ENCODE measurements at places on chromosomes 16 and 17.

- no peaks in the 10 kb centered on the region for H3K27me3 ChIP-seq
- peak; percentile 18 for DNase-seq
- no peak overlapping the region for H3K27ac ChIP-seq
- H3K4me3 ChIP-seq: no peak overlapping the region
- H3K36me3 ChIP-seq: no peaks in the 10 kb centered on the region
- no peaks in the 10 kb centered on the region for H3K4me1 ChIP-seq
Measured at GRCh38 chr16:6957681-6958080, 375.0 kb upstream of the RBFOX1 start.

- no peak for DNase-seq
- H3K4me3 ChIP-seq: peak within 1 kb of the TSS; percentile 79
- H3K27me3 ChIP-seq: no peaks in the 10 kb centered on the region
- H3K36me3 ChIP-seq: peaks cover 49% of the 10 kb centered on the region
- peak within 1 kb of the TSS; percentile 87 for H3K27ac ChIP-seq
- peaks cover 21% of the 10 kb centered on the region for H3K4me1 ChIP-seq
Measured at GRCh38 chr16:29806099-29806579, at the start of gene MAZ. Gene MAZ (plus strand): TSS chr16:29806529. CDS start chr16:29806702, 173 bp downstream.

GRCh38 chr16:4214215-4214621 is 27.7 kb downstream of the SRL start:
- H3K4me3 ChIP-seq: no peak overlapping the region
- no peaks in the 10 kb centered on the region for H3K36me3 ChIP-seq
- DNase-seq: peak; percentile 53
- H3K27ac ChIP-seq: no peak overlapping the region

DNA sequence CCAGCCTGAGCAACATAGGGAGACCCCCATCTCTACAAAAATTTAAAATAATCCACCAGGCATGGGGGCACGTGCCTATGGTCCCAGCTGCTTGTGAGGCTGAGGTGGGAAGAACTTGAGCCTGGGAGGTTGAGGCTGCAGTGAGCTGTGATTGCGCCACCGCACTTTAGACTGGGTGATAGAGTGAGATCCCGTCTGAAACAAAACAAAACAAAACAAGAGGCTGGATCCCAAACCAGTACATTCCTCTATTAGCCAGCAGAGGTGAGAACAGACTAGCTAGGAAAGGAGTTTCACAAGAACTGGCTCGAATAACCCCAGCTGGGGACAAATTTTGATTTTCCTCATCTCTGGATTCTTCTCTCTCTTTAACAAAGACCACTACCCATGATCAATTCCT is 366.7 kb upstream of the ZFHX3 start:
- H3K4me3 ChIP-seq: no peak overlapping the region
- H3K27ac ChIP-seq: no peak overlapping the region
- peak; percentile 2 for DNase-seq
- peaks cover 3% of the 10 kb centered on the region for H3K4me1 ChIP-seq
- H3K27me3 ChIP-seq: no peaks in the 10 kb centered on the region
- H3K36me3 ChIP-seq: no peaks in the 10 kb centered on the region

DNA sequence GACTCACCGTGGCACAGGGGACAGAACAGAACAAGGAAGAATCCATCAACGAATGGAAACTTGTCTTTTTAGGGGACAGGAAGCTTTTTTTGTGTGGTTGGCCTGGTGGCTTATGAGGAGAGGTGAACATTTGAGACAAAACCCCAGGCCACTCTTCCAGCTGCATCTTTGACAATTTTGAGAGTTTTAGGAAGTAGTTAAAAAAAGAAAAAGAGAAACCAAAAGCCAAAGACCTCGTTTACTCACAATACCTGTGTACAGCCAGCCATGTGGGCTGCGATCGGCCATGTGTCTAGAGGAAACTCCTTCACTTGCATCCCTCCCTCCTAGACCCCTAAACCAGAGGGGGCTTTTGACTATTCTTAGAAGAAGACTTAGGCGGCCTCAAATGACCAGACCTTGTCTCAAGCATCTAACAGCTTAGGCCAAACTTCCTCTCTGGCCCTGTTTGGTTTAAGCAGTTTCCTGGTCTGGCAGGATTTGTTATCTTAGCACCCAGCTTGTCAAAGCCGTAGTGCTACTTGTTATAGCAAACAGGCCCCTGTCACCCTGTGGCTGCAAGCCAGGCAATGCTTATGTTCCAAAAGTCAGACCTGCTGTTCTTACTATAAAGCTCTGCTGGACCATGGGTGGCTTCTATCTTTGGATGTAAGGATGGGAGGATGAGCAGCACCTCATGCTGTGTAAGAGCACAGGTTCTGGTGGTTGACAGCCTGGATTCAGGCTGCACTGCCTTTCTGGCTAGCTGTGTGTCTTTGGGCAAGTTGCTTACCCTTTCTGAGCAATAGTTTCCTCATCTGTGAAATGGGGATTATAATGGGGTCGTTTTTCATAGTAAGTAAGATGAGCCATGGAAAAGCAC is 17.7 kb downstream of the KSR1 start:
- DNase-seq: no peak
- H3K4me1 ChIP-seq: peaks cover 26% of the 10 kb centered on the region
- H3K27ac ChIP-seq: no peak overlapping the region
- no peak overlapping the region for H3K4me3 ChIP-seq
- H3K36me3 ChIP-seq: no peaks in the 10 kb centered on the region

DNA sequence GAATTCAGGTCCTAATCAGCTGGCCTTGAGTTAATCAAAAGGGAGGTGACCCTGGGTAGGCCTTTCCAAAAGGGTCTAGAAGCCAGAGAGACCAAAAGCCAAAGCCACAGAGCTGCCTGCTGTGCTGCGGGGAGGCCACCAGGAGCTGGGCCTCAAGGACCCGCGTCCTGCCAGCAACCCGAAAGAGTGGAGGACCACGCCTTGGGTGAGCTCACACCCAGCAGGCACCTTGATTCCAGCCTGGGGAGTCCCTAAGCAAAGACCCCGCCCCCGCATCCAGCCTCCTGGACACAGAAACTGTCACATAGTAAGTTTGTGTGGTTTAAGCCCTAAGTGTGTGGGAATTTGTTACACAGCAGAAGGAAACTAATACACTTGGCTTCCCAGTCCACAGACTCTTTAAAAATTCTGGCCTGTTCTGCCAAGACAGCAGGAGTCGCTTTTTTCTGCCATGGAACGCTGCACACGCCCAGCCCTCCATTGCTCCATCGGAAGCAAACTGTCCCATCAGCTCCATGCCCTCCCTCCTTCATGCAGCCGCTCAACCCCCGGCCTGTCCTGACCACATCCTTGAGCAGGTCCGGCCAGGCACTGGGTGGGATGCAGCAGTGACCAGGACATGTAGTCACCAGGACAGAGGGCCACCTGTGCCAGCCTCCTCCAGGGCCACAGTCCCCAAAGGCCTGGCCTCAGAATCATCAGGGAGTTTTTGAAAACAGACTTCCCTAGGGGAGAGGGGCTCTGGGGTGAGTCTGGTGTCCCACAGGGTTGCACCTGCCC is 20.9 kb upstream of the RASD1 start:
- H3K4me3 ChIP-seq: no peak overlapping the region
- H3K36me3 ChIP-seq: no peaks in the 10 kb centered on the region
- H3K4me1 ChIP-seq: peaks cover 3% of the 10 kb centered on the region
- no peak overlapping the region for H3K27ac ChIP-seq

DNA sequence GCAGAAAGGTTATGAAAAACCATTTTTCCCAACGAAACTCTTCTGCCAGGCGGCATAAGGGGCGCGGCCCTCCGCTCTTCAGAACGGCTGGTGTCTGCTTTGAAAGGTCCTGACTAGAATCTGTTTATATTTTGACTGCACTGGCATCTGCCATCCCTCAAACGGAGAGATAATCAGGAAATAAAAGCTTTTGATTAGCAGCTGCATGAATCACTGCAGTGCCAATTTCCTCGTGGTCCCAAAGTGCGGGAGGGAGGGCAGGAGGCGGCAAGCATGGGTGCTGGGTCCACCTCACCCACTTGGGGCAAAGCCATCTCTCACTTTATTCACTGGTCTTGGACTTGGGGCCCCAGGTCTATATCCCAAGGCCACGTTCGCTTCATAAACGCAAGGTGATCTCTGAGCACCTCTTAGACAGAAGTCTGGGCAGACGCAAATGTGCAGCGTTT is 49.7 kb downstream of the TBC1D16 start:
- H3K27ac ChIP-seq: no peak overlapping the region
- no peak for DNase-seq
- peaks cover 25% of the 10 kb centered on the region for H3K4me1 ChIP-seq
- no peak overlapping the region for H3K4me3 ChIP-seq
- no peaks in the 10 kb centered on the region for H3K36me3 ChIP-seq

DNA sequence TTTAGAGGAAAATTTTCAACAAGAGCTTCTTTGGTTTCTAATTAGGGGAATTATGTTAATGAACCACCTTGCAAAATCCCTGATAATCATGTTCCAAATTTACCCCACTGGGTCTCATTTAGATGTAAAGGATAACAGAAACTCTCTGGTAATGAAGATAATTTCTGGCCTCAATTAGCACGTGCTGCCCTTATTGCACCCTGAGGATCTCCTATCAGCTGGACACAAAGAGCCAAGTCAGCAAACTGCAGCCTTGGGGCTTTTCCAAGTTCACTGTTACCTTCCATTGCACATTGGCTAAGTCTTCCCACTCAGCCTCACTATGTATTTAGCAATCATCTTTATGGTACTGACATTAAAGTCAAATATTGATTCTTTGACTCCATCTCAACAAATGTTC is 78.1 kb downstream of the GP2 start:
- H3K4me1 ChIP-seq: no peaks in the 10 kb centered on the region
- DNase-seq: no peak
- no peak overlapping the region for H3K4me3 ChIP-seq
- no peaks in the 10 kb centered on the region for H3K27me3 ChIP-seq
- no peaks in the 10 kb centered on the region for H3K36me3 ChIP-seq

DNA sequence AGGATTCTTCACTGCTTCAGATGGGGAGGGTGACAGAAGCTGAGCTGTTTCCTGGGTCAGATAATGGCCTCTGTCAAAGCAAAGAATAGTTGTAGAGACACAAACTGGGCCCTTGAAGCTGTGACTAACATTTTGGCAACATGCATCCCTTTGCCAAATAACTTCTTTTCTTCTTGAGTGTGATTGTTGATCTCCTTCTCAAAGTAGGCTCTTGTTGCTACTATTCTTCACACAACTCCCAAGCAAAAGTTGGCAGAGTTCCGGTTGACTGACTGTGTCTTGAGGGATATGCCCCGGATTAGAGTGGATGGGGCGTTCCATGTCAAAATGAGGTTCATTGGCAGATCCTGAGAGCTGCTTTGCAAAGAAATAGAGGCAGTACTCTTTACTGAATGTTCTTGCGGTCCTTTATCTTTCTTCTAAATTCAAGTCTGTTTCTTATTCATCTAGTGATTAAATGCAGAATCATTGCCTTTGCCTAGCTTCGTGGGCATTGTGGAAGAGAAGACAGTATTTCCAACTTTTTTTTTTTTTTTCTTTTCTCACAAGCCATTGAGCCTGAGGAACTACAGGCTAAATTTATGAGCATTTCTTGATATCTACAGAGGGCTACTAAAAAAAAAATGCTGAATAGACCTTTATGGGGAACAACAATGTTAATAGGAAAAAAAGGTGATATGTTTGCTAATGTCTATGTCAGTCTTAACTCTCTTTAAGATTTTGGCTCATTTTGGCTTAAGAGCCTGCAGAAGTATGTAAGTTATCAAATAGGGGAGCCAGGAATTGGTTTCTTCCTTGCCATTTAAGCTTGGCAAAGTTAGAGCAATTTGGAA is 5.8 kb downstream of the WIPF2 start:
- H3K4me3 ChIP-seq: no peak overlapping the region
- H3K27ac ChIP-seq: no peak overlapping the region
- peaks cover 7% of the 10 kb centered on the region for H3K36me3 ChIP-seq
- DNase-seq: no peak
- peaks cover 4% of the 10 kb centered on the region for H3K4me1 ChIP-seq

DNA sequence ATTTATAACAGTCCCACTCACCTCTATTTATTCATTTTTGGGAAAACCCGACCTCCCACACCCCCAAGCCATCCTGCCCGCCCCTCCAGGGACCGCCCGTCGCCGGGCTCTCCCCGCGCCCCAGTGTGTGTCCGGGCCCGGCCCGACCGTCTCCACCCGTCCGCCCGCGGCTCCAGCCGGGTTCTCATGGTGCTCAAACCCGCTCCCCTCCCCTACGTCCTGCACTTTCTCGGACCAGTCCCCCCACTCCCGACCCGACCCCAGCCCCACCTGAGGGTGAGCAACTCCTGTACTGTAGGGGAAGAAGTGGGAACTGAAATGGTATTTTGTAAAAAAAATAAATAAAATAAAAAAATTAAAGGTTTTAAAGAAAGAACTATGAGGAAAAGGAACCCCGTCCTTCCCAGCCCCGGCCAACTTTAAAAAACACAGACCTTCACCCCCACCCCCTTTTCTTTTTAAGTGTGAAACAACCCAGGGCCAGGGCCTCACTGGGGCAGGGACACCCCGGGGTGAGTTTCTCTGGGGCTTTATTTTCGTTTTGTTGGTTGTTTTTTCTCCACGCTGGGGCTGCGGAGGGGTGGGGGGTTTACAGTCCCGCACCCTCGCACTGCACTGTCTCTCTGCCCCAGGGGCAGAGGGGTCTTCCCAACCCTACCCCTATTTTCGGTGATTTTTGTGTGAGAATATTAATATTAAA is 638 bp upstream of the TMEM88 start:
- H3K4me1 ChIP-seq: peaks cover 37% of the 10 kb centered on the region
- H3K36me3 ChIP-seq: peaks cover 52% of the 10 kb centered on the region

GRCh38 chr17:27569884-27570577 is 61.0 kb upstream of the LGALS9 start:
- peak overlapping the region; percentile 25 for H3K27ac ChIP-seq
- no peak overlapping the region for H3K4me3 ChIP-seq
- DNase-seq: peak; percentile 64
- H3K36me3 ChIP-seq: no peaks in the 10 kb centered on the region

GRCh38 chr17:17823433-17824118 is 13.2 kb downstream of the SREBF1 start:
- no peak overlapping the region for H3K4me3 ChIP-seq
- peaks cover 40% of the 10 kb centered on the region for H3K36me3 ChIP-seq
- DNase-seq: peak; percentile 78
- peaks cover 38% of the 10 kb centered on the region for H3K4me1 ChIP-seq

DNA sequence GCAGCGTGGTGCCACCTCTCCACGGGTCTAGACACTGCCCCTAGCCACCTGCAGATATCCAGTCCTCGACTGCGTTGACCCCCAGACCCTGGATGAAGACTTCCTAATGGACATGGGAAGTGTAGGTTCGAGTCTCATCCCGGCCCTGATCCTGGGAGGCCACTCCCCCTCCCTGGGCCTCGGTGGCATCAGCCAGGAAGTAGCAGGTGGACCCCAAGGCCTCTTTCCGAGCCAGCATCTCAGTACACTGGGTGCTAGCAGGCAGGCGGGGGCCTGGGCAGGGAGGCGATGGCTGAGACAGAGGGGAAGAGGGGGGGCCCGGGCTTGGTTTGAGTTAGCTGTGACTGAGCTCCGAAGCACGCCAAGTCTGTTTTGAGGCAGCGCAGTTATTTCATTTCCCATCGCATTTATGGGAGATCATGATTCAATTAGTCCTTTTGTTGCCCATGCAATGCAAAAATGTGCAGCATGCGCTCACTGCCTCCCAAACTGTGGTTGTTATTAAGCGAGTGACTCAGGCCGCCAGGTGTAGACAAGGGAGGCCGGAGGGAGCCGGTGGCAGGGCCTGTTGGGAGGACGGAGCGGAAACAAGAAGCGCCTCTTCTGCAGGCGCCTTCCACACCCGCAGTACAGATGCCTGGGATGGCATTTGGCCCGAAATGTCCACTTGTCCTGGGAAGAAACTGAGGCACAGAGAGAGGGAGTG is 25.3 kb upstream of the ZNF469 start:
- H3K36me3 ChIP-seq: no peaks in the 10 kb centered on the region
- no peak overlapping the region for H3K4me3 ChIP-seq
- no peaks in the 10 kb centered on the region for H3K27me3 ChIP-seq
- H3K4me1 ChIP-seq: no peaks in the 10 kb centered on the region

GRCh38 chr17:73224237-73224636 is 31.4 kb downstream of the COG1 start:
- no peak overlapping the region for H3K4me3 ChIP-seq
- no peak overlapping the region for H3K27ac ChIP-seq
- peaks cover 2% of the 10 kb centered on the region for H3K36me3 ChIP-seq
- H3K4me1 ChIP-seq: peaks cover 2% of the 10 kb centered on the region
- DNase-seq: no peak
- no peaks in the 10 kb centered on the region for H3K27me3 ChIP-seq

All from trophoblast cell (in vitro differentiated cells and primary cell).